ENCODE measurements at places on chromosomes 5 and 9. TPM values are rescaled to one million over a fixed set of nuclear protein-coding genes. Genes with fewer than 3 reads are reported as not detected.

LHX3 gene
- not detected for total RNA-seq

- DNase-seq: no peak
- no peaks in the 10 kb centered on the region for H3K4me1 ChIP-seq
- H3K27me3 ChIP-seq: peaks cover 82% of the 10 kb centered on the region
- no peak overlapping the region for H3K27ac ChIP-seq
- H3K36me3 ChIP-seq: no peaks in the 10 kb centered on the region
- H3K4me3 ChIP-seq: no peak overlapping the region
These were observed 59.5 kb upstream of the PCA3 start for GRCh38 chr9:76704593-76705204.

- no peaks in the 10 kb centered on the region for H3K27me3 ChIP-seq
- no peak overlapping the region for H3K27ac ChIP-seq
- no peak overlapping the region for H3K4me3 ChIP-seq
- DNase-seq: no peak
- H3K4me1 ChIP-seq: no peaks in the 10 kb centered on the region
- no peaks in the 10 kb centered on the region for H3K36me3 ChIP-seq
These were observed 802.2 kb downstream of the CDH12 start for GRCh38 chr5:22050931-22051330.

- H3K4me1 ChIP-seq: peaks cover 11% of the 10 kb centered on the region
- H3K27ac ChIP-seq: no peak overlapping the region
- no peaks in the 10 kb centered on the region for H3K36me3 ChIP-seq
- no peaks in the 10 kb centered on the region for H3K27me3 ChIP-seq
These were observed 13.1 kb downstream of the C9orf85 start for GRCh38 chr9:71924576-71924975.

All from left ventricle myocardium inferior (tissue), 1 donor.